ENCODE measurements at places on chromosomes 11 and 22.

DNA sequence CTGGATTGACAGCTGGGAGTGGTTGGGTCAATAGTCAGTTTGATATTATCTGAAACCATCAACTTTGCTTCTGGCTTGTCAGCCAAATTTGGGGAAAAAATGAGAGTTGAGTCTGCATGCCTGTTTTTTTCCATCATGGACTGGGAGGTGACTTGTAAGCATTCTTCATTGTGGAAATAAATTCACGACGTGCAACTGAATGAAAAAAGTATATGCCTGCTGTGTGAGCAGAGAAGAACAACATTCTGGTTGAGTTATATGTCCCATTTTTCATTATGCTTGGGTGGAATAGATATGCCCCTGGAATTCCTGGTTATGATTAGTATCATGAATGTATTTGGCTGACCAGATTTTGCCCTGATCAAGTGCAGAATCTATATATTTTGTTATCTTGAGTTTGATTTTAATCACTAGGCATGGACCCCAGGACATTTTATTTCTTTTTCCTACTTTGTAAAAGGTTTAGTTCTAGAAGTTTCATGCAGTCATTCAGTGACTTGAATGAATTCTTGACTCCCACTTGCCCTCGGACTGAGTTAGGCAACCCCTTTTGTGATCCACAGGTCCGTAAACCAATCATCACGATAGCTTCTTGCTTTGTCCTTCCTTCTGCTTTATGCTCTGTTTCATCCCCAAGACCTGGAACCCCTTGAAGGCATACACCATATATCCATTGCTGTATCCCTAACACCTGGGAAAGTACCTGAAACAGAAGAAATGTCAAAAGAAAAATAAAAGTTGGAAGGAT lies 205.8 kb downstream of the NAV2 start:
- DNase-seq: no peak

DNA sequence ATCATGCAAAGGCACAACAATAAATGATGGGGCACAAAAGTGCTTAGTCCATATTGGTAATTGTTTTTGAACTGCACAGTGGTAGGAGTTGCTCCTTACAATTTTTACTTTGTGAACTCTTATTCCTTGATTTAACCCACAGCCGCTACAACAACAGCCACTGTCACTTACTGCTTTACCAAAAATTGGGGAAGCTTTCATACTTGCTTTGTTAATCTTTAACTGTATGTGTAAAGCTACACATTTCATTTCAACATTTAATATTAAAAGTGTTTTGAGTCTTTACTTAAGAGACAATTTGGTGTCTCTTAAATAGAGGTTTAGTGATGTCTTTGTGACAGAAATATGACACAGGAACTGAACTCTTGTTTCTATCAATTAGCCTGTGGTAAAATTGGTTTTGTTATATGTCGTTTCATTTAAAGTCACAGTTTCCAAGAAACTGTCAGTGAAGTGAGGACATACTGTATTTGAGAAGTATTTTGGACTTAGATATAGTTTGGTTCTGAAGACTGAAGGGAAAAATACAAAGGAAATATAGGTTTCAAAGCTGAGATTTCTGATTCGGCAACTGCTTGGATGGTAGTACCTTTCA lies 6.5 kb upstream of the IL18BP start:
- DNase-seq: no peak

DNA sequence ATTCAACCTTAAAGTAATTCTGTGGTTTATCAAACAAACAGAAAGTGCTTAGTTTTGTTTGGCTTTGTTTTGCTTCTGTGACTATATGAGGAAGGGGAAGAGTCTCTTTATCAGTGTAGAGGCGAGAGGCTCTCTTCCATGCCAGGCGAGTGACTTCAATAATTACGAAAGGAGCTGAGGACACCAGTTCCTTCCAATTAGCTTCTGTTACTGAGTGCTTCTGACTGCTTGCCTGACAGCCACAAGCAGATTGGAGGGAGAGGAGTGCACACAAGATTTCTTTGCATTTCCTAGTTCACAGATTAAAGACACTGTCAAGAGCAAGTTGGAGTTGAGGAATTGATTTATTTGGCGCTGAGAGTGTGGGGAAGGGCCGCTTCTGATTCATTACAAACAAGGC lies 1484.5 kb upstream of the TENM4 start:
- DNase-seq: no peak

DNA sequence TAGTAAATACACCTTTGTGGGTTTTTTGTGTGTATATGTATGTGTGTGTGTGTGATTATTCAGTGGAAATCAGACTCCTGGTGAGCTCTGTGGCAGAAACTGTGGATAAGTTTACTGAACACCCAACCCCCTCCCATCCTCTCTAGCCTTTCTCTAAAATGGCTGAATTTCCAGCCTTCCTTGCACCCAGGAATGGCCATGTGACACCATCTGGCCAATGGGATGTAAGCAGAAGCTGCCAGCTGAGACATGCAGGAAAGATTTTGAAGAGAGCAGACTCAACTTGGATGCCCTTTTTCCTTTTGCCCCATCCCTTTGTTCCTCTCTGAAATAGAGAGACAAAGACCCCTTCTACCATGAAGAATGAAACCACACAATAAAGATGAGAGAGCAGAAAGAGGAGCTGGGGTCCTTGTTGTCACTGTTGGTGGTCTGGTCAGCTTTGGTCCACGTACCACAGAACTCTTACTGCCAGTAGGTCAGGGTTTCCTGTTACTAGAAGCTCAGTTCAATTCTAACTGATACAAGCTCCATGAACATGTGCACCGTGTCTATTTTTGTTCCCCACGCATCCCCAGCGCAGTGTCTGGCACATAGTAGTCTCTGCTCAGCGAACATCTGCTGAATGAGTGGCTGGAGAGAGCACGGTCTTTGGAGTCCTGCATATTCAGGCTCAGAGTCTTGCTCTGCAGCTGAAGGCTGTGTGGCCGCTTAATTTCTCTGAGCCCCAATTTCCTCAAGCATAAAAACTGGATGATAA lies 57.5 kb downstream of the SEZ6L start:
- no peak for DNase-seq

DNA sequence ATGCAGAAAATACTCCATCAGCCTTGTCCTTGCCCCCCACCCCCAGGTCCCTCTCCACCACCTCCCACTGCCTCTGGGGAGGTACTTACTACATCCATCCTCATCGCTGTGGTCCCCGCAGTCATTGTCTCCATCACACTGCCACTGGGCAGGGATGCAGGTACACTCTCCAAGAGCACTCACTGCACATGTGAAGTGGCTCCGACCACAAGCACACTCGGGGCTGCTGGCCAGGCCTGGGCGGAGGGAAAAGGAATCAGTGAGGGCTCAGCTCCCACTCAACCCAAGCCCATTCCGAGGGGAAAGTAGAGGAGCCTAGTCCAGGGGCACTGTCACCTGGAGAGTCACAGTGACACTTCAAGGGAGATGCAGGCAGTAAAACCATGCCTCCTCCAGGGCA lies 15.7 kb downstream of the LRP4 start:
- DNase-seq: no peak

GRCh38 chr11:73521621-73522020 lies 76.3 kb downstream of the FAM168A start:
- no peak for DNase-seq

DNA sequence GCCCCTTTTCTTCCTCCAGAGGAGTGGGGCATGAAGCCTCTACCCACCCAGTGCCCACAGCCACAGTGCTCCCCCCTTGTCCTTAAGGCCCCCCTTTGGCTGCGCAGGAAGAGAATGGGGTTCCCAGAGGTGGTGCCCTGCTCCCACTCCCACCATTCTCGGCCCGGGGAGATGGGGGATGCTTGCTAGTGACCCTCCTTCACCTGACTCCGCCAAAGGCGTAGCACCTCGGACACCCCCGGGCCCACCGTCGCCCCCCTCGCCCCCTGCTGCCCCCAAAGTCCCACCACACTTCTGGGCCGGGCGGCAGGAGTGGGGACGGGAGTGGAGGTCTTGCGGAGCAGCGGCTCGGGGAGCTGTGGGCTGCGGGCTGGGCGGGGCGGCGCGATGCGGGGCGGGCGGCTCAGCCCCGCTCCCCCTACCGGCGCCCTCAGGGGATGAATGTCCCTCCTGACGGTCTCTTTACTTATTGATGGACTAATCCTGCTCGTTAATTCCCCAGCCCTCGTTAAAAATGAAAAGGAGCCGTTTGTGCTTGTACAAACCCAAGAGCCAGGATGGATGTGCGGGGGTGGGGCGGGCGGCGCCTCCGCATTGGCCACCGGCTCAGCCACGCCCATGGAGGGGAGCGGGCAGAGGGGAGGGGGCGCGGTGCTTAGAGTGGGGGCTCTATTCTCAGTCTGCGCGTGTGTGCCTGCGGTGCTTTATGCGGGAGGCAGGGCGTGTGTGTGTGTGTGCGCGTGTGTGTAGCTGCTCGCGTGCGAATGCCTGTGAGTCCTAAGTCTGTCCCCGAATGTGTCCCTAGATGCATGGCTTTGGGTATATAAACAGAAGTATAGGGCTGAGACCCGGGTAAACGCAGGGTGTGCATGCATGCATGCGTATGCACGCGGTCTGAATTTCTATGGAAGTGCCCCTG lies 25.6 kb downstream of the SYT7 start:
- no peak for DNase-seq

DNA sequence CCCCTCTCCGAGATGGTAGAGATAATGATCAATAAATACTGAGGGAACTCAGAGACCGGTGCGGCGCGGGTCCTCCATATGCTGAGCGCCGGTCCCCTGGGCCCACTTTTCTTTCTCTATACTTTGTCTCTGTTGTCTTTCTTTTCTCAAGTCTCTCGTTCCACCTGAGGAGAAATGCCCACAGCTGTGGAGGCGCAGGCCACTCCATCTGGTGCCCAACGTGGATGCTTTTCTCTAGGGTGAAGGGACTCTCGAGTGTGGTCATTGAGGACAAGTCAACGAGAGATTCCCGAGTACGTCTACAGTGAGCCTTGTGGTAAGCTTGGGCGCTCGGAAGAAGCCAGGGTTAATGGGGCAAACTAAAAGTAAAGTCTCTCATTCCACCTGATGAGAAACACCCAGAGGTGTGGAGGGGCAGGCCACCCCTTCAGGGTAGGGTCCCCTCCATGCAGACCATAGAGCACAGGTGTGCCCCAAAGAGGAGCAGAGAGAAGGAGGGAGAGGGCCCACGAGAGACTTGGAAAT lies 43.2 kb downstream of the IGLL1 start:
- no peak for DNase-seq

GRCh38 chr11:82754410-82754809 lies 20.7 kb upstream of the FAM181B start:
- DNase-seq: no peak

DNA sequence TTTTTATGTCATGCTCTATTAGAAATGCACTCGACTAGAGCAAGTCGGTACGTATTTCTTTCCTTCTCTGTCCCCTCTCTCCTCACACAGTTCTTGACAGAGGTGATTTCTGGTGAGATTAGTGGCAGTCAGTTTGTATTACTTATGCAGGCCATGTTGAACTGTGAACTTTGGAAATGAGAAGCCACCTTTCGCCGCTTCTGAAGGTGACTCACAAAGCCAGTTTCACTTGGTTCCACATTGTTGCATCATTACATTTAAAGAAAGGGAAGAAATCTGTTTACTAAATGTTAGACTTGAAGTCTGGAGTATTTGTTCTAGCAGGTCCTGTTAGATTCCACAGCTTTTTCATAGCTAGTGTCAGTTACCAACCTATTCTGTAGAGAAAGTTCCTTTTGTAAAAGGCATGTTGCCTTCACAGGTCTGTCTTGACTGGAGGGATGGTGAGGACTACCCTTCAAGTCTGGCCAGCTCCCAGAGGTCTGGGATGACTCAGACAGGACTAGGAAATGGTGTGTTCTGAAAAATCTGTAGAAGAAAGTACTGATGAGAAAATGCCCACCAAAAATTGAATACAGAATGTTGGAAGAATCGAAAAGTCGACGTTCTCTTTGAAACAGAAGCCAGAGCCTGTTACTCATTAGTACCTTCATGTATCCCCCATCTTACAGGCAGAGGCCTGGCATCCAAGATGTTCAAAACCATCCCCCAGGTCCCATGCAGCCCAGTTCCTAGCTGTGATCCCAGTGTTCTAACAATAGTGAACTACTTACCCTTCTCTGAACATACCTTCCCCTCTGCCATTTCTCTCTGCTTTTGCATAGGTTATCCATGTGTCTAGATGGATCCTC lies 181.4 kb downstream of the DBX1 start:
- DNase-seq: no peak

DNA sequence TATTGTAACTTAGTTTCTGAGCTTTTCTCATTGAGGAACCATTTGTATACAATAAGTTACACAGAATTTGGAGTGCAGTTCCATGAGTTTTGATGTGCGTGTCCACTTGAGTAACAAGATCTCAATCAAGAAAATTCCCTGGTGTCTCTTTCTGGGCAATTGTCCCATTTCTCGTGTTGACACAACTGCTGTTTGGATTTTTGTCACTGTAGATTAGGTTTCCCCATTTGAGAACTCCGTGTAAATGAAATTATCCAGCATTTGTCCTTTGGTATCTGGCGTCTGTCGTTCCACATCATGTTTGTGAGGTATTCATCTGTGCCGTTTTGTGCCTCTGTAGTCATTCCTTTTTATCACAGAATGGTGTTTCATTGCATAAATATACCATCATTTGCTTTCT lies 547.0 kb downstream of the TBC1D22A start:
- DNase-seq: no peak

DNA sequence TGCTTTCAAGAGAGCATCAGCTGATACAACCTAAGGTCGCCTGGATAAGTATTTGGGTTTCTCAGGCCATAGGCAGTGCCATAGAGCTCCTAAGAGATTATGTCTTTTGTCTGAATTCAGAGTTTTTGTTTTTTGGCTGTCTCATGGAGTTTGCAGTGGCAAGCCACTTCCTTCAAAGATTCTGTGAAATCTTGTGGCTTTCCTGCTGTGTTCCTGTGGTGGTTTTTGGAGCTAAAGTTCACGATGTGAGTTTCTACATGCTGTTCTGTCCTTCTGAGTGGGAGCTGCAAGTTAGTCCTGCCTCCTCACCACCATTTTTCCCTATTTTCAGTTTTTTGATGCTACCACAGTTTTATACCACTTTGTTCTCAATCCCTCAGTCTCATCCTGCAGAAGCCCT lies 111.4 kb downstream of the COMMD9 start:
- DNase-seq: no peak

GRCh38 chr11:134046681-134047449 lies 22.0 kb upstream of the JAM3 start:
- no peak for DNase-seq

DNA sequence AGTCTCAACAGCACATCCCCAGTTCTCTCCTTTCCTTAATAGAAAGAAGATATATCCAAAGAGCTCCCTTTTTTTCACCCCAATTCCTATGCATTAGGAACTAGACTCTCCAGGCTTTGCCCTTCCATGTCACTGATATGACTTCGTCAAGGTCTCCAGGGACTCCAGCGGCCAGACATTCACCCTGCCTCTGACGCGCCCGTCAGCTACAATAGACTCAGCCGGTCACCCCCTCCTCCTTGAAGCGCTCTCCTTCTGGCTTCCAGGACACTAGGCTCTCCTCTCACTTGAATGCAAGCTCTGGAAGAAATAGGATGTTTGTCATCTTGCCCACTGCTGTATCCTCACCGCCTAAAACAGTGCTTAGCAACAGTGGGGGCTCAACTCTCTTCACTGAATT lies 14.9 kb upstream of the ELFN2 start:
- DNase-seq: no peak

GRCh38 chr11:76781046-76781801 lies 1.9 kb upstream of the TSKU start:
- no peak for DNase-seq

Measured in T follicular helper cell (primary cell).